Fibroblast of mammary gland (primary cell): ENCODE measurements at places on chromosomes 7 and 10.

DNA sequence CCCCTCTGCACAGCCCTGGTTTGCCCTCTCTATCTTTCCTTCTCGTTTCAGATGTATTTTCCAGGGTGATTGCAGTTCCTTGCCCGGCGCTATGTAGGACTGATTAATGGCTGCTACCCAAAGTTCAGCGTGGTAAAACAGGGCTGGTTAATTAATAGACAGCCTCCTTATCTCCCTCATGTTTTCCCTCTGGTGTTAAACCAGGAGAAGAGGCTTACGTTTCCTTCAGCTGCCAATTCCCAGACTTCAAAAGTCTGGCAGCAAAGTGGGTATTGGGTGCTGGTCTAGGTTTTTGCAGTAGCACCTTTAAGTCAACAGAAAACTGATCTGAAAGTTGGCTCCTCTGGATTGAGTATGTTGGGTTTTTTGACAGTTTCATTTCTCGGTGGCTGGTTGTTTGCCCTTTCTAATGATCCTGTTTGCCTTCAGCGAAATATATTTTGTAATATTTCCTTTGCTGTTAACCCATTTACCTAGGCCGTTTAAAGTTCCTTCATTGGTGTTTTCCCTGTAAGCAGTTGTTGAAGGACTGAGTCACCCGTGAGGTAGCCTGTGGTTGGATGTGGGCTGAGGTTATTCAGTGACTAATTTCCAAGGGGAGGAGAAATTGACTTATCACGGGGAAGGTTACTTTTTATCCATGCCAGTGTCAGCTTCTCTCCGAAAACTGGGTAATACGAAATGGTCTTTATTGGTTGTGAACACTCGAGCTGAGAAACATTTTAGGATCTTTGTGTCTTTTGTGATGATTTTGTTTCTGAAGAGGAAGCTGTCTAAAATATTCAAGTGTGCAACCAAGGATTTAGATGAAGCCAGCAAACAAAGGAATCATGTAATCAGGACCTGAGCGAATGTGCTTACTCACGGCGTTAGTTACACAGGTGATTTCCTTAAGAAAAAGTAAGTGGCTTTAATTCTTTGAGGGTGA is 257.2 kb downstream of the KIAA1217 start:
- DNase-seq, result peak; percentile 97

- DNase-seq, result no peak
Observed at GRCh38 chr7:141268614-141269013, 194.8 kb downstream of the TMEM178B start.

DNA sequence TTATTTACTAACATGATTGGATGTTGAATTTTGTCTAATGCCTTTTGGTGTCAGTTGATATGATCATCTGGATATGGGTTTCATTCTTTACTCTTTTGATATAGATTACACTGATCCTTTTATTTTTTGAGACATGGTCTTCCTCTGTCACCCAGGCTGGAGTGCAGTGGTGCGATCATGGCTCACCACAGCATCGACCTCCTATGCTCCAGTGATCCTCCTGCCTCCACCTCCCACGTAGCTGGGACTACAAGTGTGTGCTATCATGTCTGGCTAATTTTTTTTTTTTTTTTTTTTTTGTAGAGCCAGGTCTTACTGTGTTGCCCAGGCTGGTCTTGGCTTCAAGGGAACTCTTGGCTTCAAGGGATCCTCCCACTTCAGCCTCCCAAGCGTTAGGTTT is 27.1 kb downstream of the BMS1 start:
- no peak for DNase-seq

- DNase-seq, result no peak
Observed at GRCh38 chr7:107479303-107479702, 9.4 kb downstream of the GPR22 start.

DNA sequence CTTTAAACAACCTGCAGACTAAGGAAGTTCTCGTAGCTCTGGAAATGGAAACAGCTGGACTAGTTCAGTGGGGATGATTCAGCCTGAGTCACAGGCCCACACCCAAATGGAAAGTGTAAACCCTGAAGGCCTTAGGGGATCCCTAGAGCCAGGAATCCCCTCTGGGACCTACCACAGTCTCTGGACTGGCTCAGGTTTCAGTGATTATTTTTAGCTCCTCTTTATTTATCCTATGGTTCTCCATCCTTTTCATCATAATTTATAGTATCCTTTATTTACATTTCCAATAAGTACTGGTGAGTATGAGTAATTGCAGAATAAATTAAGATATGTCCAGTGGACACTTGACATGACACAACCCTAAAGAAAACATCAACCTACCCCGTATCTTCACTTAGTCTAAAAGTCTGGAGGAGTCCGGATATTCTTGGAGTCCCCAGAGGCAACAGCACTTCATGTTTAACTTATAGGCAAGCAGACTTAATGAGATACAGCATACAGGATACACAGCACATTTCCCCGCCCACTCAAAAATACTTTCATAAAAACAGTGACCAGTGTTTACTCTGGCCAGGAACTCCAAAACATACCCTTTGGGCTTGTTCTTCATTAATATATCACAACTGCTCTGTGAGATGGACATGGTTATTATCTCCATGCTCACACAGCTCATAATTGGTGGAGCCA is 28.4 kb upstream of the SEMA3E start:
- peak; percentile 98 for DNase-seq

GRCh38 chr10:132986978-132987377 is 44.6 kb upstream of the CFAP46 start:
- DNase-seq, result no peak
